Motor neuron (in vitro differentiated cells): ENCODE measurements at places on chromosomes 6 and 20.

DNA sequence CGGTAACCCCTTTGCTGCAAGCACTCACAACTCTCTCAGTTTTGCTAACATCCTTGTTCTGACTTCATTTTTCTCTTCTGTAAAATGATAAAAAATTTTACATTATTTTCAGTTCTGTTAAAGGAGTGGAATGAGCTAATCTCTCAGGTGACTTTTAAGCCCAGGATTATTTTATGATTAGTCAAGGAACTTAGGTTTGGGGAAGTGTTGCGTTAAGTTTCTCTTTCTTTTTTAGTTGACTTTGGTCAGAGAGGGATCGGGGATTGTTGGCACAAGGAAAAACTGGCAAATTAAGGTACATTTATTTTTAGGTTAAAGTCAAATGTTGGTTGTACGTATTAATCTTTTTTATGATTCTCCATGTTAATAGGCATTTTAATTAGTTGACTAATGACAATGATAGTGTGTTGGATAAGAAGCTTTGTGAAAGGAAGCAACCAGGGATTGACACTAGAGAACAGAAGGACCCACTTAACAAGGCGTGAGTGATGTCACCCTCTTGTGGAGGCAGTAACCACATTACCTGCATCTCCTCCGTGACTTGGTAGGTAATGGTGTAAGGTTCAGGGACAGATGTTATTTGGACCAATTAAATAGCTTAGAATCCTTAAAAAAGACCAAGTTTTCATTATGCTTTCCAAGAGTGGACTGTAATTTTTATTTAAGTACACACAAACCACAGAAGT lies 31.6 kb downstream of the CD83 start:
- no peak for ATAC-seq

DNA sequence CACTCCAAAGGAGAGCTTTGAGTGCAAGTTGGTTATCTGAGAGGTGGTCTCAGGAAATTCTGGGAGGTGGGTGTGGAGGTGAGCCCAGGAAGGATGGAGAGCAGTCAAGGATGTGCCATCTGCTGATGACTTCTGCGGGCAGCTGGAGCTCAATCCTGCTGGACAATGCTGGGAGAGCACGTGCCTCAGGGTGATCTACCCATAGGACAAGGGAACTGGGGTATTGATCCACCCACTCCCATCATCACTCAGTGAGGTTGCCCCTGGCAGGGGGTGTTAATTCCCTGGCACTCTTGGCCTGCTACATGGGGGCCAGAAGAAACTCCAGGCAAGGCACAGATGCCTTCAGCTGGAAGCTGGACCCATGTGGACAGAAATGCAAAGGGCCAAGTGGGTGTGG lies 7.1 kb upstream of the ZBP1 start:
- ATAC-seq: no peak

- peak; percentile 25 for ATAC-seq
Measured at GRCh38 chr20:25659999-25660398, 36.2 kb upstream of the NANP start.

DNA sequence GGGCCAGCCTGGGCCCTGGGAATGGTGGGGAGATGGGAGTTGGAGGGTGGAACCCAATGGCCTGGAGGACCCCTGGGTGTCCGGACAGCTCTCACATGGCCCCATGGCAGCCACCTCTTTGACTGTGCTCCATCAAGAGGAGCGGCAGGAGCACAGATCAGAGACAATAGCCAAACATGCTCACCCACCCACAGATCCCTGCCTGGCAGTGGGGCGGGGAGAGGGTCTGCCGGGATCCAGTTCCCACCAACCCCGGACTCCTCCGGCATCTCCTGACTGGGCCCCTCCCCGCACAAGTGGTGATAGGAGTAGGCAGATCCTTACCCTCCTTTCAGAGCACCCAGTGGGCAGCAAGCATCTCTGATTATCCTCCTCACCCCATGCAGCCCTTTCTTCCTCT lies 31.9 kb upstream of the MRPS18A start:
- no peak for ATAC-seq

GRCh38 chr20:1094751-1095150 lies 23.7 kb upstream of the PSMF1 start:
- no peak for ATAC-seq

DNA sequence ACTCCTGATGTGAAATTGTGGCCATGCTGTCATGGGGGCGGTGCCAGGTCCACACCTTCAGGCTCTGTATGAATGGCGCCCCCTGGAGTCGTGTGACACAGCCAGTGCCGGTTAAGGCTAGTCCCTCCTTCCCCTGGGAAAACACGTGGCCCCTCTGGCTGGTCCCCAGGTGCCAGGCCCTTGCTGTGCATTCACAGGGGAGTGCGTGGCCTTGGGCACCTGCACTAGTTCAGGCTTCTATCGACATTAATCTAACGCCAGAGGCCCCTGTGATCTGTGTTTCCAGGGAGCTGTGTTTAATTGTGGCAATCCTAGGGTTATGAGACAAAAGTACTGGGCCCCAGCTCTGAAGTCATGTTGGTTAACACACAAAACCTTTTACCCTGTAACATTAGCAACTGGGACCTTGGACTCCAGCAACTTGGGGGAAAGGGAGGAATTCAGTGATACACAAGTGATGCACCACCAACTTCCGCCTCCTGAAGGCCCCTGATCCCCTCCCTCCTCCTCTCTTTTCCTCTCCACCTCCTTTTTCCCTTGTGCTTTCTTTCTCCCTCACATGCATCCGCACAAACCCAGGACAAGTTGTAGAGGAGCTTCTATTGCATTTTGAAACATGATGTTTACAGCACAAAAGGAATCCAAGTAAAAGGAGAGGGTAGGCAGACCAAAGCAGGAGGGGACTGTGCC lies 74.0 kb downstream of the SSR1 start:
- ATAC-seq: peak; percentile 73

- no peak for ATAC-seq
Measured at GRCh38 chr6:37507690-37508421, 8.2 kb upstream of the CCDC167 start.

GRCh38 chr6:79391480-79391879 lies 145.8 kb downstream of the LCA5 start:
- ATAC-seq: peak; percentile 41

GRCh38 chr6:105331927-105332326 lies 71.0 kb downstream of the PREP start:
- ATAC-seq: no peak

DNA sequence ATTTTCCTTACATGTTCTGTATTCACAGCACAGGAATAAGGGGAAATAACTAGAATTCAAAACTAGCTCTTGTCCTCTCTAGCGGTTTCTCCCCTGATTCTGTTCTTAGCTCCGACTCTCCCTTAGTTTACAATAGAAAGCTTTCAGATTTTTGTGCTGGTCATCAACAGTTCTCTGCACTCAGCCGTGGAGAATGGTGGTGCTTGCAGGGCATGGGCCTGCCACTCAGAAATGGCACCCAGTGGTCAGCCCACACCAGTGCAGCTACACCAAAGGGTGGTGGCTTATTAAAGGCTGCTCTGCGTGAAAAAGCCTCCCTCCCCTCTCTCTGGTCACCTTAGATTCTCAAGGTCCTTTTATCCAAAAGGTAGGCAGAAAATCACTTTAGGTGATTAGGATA lies 123.5 kb downstream of the SASH1 start:
- ATAC-seq: no peak

GRCh38 chr6:68082086-68082485 lies 553.0 kb upstream of the ADGRB3 start:
- ATAC-seq: no peak

GRCh38 chr6:37127961-37128862 lies 41.7 kb upstream of the PIM1 start:
- ATAC-seq: no peak

GRCh38 chr20:58044286-58044685 lies 184.2 kb downstream of the ANKRD60 start:
- no peak for ATAC-seq

- no peak for ATAC-seq
Measured at GRCh38 chr6:158069800-158070195, 88.1 kb downstream of the SYNJ2 start.

- no peak for ATAC-seq
Measured at GRCh38 chr6:123527406-123527805, 109.3 kb downstream of the TRDN start.

- ATAC-seq: no peak
Measured at GRCh38 chr20:63148696-63149095, 67.2 kb downstream of the YTHDF1 start.

DNA sequence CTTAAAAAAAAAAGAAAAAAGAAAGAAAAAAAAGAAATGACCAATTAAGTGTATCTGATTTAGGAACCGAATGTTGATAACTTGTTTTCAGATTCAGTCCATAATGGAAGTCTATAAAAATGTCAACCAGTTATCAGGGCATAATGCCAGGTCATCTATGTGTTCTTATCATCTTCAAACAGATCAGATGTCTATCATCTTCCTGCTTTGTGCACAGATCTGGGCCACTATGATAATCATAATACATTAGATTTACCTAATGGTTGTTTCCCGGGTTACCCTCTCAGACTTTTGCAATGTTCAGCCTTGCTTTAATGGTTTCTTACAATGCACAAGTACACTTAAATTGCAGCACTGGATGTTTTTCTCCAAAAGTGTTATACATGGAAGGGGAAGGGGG lies 100.6 kb downstream of the NKAIN2 start:
- ATAC-seq: no peak
